ENCODE measurements at places on chromosomes 12 and 14. TPM values are rescaled to one million over a fixed set of nuclear protein-coding genes. Genes with fewer than 3 reads are reported as not detected.

- H3K4me3 ChIP-seq: no peak overlapping the region
- no peak overlapping the region for H3K27ac ChIP-seq
- no peak for DNase-seq
- peaks cover 5% of the 10 kb centered on the region for H3K4me1 ChIP-seq
Observed at GRCh38 chr14:71237556-71237955, 330.3 kb downstream of the PCNX1 start.

DNA sequence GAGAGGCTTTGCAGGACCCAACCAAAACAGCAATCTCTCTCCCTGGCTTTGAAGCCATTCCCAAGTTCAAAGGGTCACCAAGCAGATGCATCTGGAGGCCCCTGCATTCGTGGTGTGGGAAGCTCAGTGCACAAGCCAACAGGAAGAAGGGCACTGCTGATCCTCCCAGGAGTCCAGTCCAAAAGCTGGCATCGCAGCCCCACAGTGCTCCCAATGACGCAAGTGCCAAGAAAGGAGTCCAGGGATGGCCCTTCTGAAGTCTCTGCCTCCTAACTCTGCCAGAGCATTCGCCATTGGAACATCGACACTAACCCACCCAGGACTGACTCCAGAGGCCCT lies 25.1 kb downstream of the PXN start:
- H3K36me3 ChIP-seq: no peaks in the 10 kb centered on the region
- no peaks in the 10 kb centered on the region for H3K27me3 ChIP-seq
- no peak for DNase-seq

DNA sequence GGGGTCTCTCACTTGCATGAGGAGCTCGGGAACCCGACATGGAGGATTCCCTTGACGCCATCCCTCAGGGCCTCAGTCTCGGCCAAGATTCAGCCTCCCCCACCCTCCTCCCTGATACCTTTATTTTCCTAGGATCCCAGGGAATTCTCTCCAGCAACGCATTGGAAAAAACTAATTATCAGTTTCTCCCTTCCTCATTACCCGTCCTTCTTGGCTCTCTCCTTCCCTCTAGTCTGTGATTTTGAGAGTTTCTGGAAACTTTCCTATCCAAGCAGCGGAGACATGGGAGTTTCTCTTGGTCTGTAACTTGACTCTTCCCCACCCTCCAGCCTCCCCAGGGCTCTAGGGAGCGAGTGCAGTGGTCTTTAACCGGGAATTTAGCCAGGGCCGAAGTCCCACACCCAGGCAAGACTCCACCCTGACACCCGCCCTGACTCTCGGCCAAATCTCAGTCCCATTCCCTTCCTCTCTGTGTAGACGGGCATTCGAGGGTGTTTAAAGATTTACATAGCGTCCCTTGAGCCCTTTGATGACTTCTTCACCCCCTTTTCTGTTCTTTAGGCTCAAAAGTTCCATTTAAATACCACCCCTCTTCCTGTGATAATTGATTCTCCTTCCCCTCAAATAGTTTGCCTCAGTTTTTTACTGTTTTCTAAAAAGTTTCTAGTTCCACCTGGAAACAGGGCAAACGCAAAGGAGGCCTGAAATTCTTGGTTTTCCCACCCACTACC lies 6.7 kb downstream of the HOXC5 start:
- no peak overlapping the region for H3K27ac ChIP-seq
- no peaks in the 10 kb centered on the region for H3K4me1 ChIP-seq
- H3K4me3 ChIP-seq: no peak overlapping the region
- H3K36me3 ChIP-seq: no peaks in the 10 kb centered on the region

Gene RHEBL1
- total RNA-seq: 21.9 TPM

Gene MMP19
- not detected for total RNA-seq

DNA sequence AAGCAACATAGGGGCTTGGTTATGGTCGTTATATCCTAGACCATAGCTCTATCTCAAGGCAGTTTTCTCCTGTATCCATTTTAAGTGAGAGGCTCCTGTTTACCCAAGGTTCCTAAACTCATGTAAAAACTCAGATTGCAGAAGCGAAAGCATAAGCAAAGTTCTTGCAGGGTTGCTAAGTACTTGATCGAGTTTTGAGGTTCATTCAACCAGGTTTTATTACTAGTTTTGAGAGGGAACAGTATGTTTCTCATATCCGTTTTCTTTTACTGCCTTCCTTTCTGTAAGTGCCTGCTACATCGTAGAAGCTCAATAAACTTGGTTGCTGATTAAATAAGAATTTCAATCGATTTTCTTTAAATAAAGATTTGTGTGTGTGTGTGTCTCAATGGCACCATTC lies 5.1 kb downstream of the AKAP3 start:
- peaks cover 13% of the 10 kb centered on the region for H3K4me1 ChIP-seq
- H3K4me3 ChIP-seq: no peak overlapping the region
- no peak overlapping the region for H3K27ac ChIP-seq
- H3K36me3 ChIP-seq: no peaks in the 10 kb centered on the region
- H3K27me3 ChIP-seq: peaks cover 9% of the 10 kb centered on the region
- no peak for DNase-seq

DNA sequence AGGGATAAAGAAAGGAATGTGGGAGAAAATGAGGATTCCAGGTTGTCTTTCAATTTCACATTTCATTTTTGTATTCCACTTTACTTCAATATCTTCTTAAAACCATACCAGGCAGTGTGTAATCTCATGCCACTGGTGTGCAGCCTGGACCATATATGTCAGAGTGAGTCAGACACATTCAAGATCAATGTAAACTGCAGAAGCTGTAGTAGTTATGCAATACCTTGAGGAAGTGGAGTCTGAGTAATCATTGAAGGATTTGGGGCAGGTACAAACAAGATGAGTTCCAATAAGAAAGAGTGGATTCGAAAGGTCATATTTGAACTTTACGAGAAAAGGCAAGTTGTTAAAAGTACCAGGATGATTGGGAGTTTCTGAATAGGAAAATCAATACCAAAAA lies 14.1 kb downstream of the PLCZ1 start:
- no peaks in the 10 kb centered on the region for H3K4me1 ChIP-seq
- no peak for DNase-seq
- H3K27ac ChIP-seq: no peak overlapping the region
- H3K36me3 ChIP-seq: no peaks in the 10 kb centered on the region
- no peaks in the 10 kb centered on the region for H3K27me3 ChIP-seq

All from natural killer cell treated with Interleukin-12 subunit alpha and Interleukin-12 subunit beta and Interleukin-15 and Interleukin-18, amount 100 ng/mL, for 72 hours (primary cell).